ENCODE measurements at places on chromosomes 4 and X.

DNA sequence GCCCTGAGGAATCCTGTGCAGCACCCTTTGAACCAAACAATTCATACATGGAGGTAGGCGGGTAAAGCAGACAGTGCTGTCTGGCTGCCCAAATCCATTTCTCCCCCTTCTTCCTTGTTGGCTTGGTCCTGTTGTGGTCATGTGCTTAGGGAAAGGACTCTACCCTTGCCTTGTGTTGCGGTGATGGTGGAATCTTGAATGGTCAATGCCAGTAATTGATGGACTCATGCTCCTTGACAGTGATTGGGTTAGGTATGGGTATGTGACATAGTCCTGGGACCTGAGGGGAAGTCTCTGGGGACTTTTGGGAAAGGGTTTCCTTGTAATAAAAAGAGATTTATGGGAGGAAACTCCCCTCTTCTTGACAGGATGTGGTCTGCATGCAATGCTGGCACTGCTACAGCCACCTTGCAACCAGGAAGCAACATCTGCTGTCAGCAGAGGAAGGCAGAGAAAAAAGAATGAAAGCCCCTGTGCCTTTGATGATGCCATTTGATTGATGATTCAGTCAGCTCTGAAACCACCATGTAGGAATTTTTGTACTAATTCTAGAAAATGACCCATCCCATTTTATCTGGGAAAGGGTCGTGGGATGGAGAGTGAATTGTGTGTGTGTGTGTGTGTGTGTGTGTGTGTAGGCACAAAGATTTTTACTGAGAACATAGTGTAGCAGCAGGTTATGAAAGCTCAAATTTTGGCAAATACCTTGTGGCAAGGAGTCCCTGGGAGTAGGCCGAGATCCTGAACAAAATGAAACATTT, 30.0 kb upstream of the HUWE1 start:
- no peak for DNase-seq

- DNase-seq, result no peak
Observed at GRCh38 chr4:118077767-118078105, 43.5 kb downstream of the NDST3 start.

DNA sequence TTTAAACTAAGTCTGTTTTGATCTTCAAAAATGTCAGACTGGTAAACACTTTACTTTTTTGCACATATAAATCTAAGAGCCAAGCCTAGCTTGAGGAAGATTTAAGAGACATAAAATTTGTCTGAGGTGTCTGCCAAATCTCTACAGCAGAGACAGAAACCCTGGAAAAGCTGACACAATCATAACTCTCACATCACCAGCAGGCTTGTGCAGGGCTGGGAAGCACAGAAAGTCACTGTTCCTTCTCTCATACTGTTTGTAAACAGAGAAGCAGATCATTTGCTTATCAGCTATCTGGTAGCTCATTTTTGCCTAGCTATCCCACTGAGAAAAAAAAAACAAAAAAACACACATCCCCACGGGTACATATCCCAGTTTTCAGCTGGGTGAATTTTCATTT, 7.0 kb downstream of the ENOX2 start:
- DNase-seq, result no peak

DNA sequence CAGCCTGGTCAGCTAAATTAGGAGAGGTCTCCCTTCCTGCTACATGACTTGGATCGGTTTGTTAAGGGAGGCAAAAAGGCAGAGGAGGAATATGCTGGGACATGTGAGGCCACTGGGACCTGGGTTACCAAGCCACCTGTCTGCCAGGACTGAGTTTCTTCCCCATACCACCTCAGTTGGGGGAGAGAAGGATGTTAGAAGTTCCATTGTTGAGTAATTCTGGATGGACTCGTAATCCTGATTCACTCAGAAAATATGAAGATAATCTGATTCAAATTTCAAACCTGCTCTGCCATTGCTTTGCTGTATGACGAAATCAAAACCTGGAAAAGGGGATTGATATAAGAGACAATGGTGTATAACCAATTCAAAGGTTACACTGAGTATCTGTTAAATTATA, 97.4 kb upstream of the S100G start:
- no peak for DNase-seq

DNA sequence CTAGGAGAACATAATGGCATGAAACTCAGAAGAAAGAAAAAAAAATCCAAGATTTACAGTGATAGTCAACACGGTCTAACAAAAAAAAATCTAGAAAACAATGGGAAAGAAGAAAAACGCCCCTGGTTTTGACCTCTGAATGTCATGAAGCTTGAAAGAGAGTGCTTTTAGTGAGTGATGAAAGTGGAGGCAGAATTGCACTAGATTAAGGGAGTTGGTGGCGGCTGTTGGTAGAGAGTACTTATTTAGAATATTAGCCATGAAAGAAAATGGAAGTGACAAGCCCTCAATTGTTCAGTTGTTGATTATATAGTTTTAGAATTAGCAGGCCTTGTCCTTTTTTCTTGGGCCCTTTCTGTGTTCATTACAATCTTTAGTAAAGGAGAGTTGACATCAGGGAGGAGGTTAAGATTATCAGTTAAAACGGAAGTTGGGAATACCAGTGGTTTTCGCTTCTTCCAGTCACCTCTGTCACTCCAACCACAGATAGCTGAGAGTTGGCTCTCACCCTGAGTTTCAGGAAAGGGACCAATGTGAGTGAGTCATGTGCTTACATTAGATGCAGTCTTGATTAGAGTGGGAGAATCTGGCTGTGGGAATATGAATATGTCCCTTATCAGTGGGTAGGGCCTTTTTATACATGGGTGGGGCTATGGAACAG, 29.7 kb downstream of the EREG start:
- DNase-seq, result no peak

DNA sequence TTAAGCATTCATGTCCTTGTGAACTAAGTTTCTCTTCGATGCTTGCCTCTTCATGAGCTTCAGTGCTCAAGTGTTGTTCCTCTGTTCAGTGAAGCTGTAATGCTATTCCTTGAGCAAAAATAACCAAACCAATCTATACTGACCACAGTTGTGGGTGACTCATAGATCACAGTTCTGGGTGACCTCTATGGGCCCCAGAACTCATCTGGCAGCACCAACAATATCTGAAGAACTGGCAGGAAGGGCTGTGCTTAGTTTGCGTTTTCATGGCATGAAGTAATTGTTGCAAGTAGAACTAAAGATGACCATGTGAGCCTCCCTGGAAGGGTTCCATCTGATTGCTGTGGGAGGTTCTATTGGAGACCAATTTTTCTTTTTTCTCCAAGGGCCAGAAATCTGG, 106.2 kb downstream of the CCNG2 start:
- DNase-seq, result no peak

DNA sequence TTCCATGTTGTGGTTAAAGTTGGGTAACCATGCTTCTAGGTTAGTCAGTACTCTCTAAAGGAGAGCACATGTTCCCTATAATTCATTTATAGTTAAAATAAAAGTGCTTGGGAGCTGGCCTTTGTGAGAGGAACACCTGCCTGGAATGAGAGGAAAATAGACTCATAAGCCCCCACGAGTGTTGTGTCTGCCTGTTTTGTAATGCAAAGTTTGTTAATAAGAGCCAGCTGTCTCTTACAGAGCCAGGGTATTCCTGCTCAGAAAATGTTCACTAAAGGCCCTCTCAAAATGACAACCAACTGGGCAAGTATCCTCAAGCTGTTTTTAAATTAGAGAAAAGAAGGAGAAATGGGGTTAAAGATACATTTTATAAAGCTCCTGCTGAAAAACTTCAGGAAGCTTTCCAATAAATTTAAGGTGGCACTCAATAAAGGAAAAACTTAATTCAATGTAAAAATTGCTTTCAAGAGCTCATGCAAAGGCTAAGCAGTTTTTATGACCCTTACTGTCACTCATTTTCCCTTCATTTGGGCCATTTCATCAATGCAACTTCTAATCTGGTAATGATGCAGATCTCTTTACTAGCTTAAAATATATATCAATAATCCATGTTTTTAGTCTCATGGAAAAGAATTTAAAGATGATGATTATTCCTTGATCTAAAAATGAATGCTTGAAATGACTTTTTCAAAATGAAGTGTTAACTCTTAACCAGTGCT, 793.6 kb downstream of the STPG2 start:
- DNase-seq, result no peak
